ENCODE measurements at places on chromosomes 6 and 20.
A peak's percentile ranks its signal among the peaks of the same experiment; 100 is the strongest.

DNA sequence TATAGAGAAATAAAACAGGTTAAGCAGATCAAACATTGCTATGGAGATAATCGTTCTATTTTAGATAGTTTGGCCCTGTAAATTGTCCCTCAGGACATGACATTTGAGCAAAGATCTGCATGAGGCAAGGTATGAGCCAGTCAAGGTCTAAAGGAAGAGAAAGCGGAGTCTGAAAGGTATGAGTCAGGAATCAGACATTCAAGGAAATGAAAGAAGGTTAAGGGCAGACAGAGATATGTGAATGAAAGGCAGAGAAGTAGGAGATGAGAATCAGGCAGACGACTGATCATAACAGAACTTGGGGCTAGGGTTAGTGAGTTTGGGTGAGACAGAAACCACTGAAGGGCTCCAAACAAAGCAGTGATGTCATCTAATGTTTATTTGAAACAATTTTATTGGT, 775.8 kb downstream of the MAFB start:
- DNase-seq = no peak

GRCh38 chr6:106149472-106150069, 63.4 kb downstream of the PRDM1 start:
- no peak for DNase-seq

DNA sequence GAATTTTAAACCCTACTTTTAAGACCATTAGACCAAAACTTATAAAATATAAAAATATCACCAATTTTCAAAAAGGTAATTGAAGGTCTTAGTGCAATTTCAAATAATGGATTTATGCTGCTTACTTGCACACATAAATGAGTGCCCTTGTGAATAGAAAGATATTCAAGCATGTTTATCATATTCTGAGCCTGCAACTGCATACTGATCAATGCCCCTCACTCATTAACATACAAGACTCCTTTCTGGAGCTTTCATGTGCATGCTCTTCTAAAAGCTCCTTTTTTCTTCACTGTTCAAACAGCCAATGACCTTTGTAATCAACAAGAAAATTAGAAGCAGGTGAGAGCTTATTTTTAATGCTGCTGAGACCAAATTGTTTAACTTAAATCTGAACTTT, 1139.3 kb downstream of the HACE1 start:
- no peak for DNase-seq

GRCh38 chr6:98648211-98648914, 186.0 kb upstream of the POU3F2 start:
- DNase-seq = no peak

GRCh38 chr6:744666-745353, 51.9 kb upstream of the EXOC2 start:
- DNase-seq = no peak

DNA sequence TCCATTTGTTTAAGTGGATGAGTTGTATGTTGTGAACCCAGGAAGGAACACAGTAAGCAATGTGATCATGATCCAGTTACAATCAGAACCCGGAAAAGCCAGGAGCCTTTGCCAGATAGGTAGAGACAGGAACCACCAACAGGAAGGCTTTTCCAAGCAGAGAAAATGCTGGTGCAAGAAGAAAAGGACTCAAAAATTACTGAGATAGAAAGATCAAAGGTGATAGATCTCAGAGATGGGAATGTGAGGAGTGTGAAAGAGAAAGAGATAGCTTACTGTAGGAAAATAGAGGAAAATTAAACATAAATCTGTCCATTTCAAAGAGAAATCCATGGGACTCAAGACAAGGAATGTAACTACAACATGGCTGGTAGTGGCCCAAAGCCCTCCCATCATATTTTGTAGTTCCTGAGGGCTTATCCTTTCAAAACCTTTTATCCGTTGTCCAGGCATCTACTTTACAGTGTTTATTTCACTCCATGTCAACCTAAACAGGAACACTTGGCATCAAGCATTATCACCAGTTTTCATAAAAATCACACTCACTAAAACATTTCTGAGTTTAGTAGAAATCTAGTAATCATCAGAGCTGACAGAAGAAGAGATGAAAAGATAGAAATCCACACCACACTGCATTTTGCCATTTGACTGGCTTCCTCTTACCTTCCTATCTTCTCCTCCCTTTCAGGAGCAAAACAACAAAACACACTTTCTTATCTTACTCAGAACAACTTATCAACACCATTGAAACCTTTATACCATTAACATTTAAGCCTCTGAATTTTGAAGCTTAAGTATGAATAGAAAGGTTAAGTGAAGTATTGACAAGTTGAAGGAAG, 44.5 kb upstream of the STXBP5 start:
- no peak for DNase-seq

GRCh38 chr6:34673064-34673463, 23.5 kb downstream of the ILRUN start:
- DNase-seq = no peak

DNA sequence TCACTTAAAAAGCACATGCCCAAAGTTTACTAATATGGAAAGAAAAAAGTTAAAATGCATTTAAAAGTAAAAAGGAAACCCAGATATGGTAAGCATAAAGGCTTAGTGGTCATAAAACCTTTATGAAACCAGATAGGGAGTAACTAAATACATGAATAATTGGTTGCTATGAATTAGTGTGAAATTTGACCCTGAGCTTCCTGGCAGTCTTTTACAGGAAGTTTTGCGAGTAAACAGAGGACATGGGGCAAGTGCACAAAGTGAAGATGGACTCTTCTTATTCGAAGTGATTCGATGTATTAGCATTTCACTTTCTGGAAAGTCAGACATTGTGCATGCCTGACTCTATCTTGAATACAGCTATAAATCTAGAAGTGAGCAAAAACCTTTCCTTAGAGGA, 90.9 kb upstream of the MLIP start:
- DNase-seq = no peak

DNA sequence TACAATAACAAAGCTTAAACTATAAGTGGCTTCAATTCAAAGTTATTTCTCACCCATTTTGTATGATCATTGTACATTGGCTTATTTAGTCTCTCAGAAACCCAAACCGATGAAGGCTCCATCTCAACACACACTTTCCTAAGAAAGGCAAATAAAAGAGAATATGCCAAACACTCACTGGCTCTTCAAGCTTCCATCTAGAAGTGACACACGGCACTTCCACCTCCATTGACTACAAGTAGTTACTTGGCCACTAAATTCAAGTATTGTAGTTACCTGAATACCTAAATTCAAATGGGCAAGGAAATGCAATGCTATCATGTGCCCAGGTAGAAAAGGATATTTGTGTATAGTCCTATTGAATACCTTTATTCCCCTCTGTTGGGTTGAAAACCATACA, 170.6 kb downstream of the OGFRL1 start:
- DNase-seq = no peak

- no peak for DNase-seq
Measured at GRCh38 chr6:56798163-56798562, 155.5 kb upstream of the DST start.

DNA sequence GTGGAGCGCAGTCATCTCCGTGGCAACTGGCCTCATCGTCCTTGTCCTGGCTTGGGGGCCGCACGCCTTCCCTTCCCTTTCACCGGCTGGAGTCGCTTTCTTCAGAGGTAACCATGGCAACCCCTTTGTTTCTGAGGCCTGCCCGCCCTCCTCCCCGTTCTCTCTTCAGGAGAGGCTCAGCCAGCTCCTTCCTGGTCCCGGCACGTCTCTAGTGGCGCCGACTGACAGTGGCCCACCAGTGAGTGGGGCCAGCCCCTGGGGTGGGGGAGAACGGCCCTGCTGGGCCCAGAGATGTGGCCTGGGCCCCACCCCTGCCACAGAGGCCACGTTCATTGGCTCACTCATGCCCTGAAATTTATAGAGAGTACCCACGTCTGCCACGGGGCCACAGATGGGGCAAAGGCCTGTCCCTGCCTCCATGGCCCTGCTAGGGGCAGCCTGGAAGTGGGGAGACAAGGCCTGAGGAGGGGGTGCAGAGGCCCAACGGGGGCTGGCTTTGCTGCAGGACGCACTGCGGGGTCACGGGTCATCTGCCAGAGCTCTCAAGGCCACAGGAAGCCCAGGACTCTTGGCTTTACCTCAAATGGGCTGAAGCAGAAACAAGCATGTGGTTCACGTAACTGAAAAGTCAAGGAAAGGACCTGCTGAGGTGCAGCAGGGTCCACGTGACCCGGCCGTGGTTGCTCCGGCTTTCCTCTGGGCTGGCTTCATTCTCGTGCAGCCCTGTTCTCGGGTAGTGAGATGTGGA, 1.4 kb upstream of the OSBPL2 start:
- DNase-seq = no peak

DNA sequence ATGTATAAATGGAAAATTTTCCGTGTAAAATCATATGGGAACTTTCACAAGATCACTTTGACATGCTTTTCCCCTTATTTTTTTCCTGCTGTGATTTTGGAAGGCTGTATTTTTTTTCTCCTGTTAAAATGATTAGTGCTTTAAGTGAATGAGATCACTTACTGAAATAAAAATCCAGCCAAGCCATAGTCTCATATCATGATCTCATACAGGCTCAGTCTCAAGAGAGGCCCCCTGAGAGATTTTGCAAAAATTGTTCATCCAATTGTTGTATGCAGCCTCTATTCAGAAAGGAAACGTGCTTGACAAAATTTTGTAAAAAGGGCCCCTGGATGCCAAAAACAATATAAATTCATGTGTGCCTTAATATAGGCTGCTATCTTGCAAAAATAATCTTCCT, 528.2 kb downstream of the HDGFL1 start:
- DNase-seq = no peak

GRCh38 chr6:1013656-1014430, 298.1 kb upstream of the FOXQ1 start:
- no peak for DNase-seq

- DNase-seq = no peak
Measured at GRCh38 chr6:56962441-56962840, 7.5 kb downstream of the BEND6 start.

GRCh38 chr6:31633447-31633846, 12.9 kb downstream of the PRRC2A start:
- no peak for DNase-seq

GRCh38 chr6:129094147-129094546, 211.2 kb downstream of the LAMA2 start:
- DNase-seq = no peak

- no peak for DNase-seq
Measured at GRCh38 chr6:38143191-38144150, 323.9 kb downstream of the ZFAND3 start.

GRCh38 chr6:6918216-6918983, 189.4 kb upstream of the RREB1 start:
- peak; percentile 83 for DNase-seq

- DNase-seq = no peak
Measured at GRCh38 chr20:41837669-41838224, 219.6 kb upstream of the CHD6 start.

DNA sequence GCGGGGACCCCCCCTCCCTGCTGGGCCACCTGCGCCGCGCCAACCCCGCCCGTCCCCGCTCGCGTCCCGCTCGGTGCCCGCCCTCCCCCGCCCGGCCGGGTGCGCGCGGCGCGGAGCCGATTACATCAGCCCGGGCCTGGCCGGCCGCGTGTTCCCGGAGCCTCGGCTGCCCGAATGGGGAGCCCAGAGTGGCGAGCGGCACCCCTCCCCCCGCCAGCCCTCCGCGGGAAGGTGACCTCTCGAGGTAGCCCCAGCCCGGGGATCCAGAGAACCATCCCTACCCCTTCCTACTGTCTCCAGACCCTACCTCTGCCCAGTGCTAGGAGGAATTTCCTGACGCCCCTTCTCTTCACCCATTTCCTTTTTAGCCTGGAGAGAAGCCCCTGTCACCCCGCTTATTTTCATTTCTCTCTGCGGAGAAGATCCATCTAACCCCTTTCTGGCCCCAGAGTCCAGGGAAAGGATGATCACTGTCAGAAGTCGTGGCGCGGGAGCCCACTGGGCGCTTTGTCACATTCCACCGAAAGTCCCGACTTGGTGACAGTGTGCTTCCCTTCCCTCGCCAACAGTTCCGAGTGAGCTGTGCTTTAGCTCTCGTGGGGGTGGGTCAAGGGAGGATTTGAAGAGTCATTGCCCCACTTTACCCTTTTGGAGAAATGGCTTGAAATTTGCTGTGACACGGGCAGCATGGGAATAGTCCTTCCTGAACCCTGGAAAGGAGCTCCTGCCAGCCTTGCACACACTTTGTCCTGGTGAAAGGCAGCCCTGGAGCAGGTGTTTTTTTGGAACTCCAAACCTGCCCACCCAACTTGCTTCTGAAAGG, 2.1 kb downstream of the VEGFA start:
- peak; percentile 83 for DNase-seq

DNA sequence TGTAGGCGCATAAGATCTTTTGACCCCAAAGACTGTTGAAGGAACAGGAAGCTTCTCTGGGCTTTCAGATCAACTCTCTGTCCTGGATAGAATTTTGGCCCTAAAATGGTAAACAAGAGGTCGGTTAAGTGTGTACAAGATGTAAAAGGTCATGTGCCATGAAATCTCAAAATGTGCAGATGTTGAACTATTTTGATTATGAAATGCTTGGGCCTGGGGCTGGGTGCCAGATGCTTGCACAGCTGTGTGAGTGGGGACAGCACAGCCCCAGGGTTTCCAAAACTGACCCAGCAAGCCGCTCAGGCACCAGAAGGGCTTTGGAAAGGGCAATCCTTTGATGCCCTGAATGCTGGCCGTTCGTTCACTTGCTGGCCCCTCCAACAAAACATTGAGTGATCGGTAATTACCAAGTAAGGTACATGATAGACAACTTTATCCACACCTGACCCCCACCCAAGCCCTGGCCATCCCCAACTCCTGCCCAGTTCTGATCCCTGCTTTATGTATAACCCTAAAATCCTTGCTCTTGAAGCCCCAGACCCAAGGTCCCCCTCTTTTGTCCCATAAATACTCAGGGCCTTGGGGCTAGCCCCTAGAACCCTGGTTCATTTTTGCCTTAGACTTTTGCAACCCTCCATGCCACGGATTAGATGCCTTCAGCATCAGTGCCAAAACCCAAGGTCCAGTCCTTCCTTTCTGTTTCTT, 1.9 kb downstream of the TMEM239 start:
- no peak for DNase-seq

- peak; percentile 73 for DNase-seq
Measured at GRCh38 chr6:13538084-13538483, 36.3 kb upstream of the SIRT5 start.

GRCh38 chr20:38935285-38935684, 9.1 kb downstream of the FAM83D start:
- no peak for DNase-seq

DNA sequence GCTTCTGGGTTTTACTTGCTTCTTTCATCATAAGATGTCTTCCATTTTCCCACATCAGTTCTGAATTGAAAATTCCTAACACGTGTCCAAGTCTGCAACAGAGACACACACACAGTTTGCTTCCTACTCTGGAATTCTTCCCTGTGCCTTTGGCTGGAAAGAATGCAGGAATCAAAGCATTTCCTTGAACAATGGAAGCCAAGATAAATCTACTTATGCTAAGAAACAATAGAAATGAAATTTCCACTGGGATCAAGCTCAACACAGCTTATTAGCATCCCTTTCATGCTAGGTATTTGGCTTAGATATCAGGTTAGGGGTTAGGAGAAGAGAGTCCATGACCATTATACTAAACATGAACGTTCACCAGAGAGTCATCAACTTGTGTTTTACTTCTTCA, 101.1 kb upstream of the SCAF8 start:
- DNase-seq = no peak

DNA sequence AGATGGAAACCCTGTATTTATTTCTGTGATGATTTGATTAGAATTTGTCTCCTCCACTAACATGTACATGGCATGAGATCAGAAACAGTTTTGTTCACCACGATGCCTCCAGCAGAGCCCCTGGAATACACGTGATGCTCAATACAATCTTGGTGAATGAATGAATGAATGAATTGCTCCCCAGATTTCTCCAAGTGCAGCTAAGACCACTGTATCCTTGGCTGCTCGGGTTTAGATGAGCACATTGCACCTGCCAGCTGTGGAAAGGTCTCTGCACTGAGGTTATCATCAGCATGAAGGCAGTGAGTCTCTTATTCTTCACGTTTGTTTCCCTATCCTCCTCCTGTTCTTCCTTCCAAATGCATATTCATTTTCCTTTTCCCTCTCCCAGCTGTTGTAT, 17.9 kb downstream of the CASS4 start:
- DNase-seq = no peak

Measured in GM20000 (cell line).